ENCODE measurements at places on chromosomes 2 and 18.

GRCh38 chr2:151071382-151071781 lies 190.3 kb downstream of the RBM43 start:
- DNase-seq, result no peak

- DNase-seq, result no peak
Observed at GRCh38 chr18:77113361-77114151, 19.0 kb downstream of the MBP start.

GRCh38 chr2:74221091-74221490 lies 22.7 kb downstream of the MTHFD2 start:
- DNase-seq, result no peak

DNA sequence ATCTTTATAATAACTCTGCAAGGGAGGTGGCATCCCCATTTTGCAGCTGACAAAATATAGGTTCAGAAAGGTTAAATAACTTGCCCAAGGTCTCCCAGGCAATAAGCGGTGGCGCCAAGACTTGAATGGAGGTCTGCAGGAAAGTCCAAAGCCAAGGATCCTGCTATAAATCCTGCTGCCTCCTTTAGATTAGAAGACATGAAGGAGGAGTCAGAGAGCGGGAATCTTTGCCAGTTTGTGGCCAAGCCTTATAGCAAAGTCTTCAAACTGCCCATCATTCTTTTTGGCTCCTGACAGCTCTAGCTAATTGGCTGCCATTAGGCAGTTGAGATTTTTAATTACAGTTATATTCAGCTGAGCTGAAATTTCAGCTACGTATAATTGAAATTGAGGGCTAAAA lies 114.3 kb downstream of the C1D start:
- no peak for DNase-seq

DNA sequence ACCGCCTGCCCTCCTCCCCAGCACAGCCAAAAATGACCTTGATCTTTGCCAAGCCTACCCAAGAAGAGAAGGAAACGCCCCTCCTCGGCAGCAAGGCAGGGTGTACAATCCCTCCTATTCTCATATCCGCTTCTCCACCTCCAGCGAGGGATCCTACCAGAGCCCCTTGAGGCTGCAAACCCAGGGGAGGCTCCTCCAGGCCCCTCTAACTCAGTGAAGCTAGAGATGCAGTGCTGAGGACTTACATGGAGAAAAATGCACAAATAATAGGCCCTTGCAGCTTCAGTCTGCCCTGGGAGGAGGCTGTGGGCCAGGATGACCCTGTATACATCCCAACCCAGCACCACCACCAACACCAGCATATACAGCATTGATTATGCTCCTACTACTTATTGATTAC lies 46.9 kb upstream of the POMC start:
- no peak for DNase-seq

GRCh38 chr2:32135409-32135808 lies 30.3 kb upstream of the SLC30A6 start:
- no peak for DNase-seq

DNA sequence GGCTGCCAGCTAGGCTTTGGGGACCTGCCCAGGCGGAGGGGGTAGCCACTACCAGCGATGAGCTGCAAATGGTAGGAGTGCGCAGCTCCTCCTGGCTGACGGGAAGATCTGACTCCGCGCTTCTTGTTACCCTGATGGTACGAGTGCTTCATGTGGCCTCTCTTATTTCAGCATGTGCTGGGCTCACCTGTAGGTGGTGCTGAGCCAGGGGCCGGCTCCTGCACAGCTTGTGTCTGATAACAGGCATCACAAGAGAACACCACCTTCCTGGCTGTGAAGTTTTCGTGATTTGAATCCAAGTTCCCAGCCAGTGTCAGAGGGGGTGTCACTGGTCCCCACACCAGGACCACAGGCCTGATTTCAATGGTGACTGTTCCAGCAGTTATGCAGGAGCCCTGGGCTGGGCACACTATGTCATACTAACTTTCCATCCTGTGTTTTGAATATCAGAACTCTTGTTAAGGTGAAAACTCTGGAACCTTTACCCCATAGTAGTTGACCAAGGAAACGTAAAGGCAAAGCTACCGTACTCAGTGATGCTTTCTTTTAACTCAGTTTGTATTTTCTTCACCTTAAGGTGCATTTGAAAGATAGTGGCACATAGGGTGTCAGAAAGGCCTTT lies 28.0 kb downstream of the APCDD1 start:
- no peak for DNase-seq

DNA sequence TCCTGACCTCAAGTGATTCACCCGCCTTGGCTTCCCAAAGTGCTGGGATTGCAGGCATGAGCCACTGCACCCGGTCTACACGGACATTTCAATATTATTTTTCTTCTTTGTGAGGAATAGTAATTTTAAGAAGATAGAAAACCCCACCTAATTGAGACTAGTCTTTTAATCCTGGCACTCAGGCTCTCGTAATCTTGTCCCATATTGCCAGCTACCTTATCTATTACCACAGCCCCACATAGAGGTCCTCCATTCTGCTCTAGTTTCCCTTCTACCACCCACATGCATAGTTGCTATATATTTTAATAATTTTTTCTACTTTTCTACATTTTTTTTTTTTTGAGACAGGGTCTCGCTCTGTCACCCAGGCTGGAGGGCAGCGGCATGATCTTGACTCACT lies 9.5 kb upstream of the USP14 start:
- no peak for DNase-seq

GRCh38 chr2:224931956-224932355 lies 110.3 kb downstream of the DOCK10 start:
- DNase-seq, result no peak

DNA sequence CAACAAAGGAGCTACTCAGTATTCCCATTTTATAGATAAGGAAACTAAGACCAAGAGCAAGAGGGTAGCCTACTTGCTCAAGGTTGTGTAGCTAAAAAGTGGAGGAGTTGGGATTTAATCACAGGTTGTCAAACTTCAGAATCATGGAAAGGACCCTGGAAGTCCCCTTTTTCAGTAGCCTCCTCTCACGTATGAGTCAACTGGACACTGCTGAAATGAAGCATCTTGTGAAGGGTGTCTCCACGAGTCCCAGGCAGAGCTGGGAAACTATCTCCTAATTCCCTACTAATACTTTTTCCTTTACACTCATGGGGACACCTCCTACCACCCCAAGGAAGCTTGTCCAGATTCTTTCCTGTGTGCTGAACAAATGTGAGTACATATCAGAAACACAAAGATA lies 155.8 kb downstream of the RHBDD1 start:
- DNase-seq, result no peak

DNA sequence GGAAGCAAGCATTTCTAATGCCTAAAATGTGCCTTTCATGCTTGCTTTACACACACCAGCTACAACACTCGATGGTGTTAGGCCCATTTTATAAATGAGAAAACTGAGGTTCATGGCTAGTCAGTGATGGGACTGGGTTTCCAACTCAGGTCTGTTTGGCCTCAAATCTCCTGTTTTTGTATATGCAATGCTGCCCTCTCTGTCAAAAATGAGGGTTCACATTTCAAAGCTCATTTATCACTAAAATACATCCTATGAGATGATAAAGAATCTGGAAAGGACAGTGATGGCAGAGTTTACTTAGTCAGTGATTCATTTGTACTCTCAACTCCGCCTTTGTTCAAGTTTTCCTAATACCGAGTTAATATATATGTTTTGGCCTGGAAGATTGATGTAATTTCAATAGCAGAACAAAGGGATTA lies 92.3 kb downstream of the KCTD1 start:
- no peak for DNase-seq

- DNase-seq, result no peak
Observed at GRCh38 chr2:217711188-217711587, 291.6 kb downstream of the TNS1 start.

GRCh38 chr2:191878548-191879279 lies 31.8 kb upstream of the CAVIN2 start:
- no peak for DNase-seq

DNA sequence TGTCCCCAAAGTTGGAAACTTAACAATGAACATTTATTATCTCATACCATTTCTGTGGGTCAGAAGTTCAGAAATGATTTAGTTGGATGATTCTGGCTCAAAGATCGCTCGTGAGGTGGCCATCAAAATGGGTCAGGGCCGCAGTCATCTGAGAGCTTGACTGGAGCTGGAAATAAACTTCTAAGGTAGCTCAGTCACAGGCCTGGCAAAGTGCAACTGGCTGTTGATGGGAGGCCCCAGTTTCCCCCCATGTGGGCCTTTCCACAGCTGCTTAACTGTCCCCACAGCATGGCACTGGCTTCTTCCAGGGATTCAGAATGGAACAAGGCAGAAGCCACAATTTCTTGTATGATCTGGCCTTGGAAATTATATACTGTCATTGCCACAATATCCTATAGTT lies 200.1 kb upstream of the RAB12 start:
- DNase-seq, result no peak

DNA sequence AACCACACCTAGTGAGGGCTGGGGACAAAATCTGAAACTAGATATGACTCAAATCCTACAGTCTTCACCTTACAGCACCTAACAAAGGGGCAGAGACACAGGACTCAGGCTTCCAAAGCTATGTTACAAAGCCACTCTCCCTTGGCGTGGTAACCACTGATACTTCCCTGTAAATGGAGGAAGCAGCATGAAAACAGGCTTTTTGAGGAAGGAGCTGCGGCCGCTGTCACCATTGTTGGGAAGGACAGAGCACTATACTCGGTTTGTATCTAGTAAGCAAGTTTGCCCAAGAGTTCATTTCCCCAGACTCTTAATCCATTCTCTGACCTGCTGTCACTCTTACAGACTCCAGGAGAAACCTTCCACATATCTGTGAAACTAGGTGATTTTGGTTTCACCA lies 60.3 kb downstream of the LONRF2 start:
- no peak for DNase-seq

DNA sequence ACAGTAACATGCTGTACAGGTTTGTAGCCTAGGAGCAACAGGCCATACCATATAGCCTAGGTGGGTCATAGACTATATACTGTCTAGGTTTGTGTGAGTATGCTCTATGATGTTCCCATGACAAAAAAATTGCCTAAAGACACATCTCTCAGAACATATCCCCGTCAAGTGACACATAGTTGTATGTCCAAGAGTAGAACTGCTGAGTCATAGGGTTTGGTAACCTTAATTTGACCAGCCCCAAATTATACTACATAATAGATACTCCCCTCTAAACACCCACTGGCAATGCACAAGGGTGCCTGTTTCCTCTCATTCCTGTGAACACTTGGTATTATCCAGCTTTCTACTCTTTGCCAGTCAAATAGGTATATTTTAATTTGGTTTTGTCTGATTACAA lies 161.6 kb downstream of the LCLAT1 start:
- DNase-seq, result no peak

DNA sequence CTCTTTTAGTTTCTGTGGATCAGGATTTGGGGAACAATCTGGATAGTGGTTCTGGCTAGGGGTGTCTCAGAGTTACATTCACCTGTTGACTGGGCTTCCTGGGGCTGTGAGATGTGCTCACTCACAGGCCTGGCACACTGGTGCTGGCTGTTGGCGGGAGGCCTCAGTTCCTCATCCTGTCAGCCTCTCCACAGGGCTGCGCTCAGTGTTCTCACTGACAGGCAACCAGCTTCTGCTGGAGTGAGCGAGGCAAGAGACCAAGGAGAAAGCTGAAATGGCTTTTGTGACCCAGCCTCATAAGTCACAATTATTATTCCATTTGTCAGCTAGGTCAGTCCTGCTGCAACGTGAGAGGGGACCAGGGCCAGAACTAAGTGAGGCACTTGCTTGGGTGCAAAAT lies 180.6 kb upstream of the GLI2 start:
- no peak for DNase-seq

- DNase-seq, result no peak
Observed at GRCh38 chr2:225824748-225825449, 425.4 kb downstream of the NYAP2 start.

DNA sequence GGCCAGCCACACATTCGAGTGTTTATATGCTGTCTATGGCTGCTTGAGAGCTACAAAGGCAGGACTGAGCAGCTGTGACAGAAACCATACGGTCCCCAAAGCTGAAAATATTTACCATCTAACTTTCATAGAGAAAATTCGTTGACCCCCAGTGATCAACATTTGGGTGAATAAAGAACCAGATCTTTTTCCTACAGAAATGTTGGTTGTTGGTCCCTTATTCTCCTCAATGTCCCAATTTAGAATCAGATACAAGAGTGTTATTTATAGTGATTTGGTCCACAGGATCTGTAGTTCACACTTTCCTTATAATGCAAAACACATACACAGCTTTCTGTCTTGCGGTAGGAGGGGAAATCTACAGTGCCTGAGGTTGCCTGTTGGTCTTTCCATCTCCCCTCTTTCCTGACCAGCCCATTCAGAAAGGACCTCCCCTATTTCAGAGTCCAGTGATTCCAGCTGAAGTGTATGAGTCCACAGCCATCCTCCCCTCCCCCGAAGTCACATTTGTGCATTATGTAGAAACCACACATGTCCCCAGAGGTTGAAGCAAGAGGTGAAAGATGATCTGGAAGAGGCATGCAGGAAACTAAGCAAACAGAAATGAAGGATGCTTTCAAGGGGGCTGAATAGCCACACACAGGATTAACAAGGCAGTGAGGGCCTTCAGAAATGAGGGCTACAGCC lies 61.9 kb downstream of the SPRED2 start:
- DNase-seq, result no peak

DNA sequence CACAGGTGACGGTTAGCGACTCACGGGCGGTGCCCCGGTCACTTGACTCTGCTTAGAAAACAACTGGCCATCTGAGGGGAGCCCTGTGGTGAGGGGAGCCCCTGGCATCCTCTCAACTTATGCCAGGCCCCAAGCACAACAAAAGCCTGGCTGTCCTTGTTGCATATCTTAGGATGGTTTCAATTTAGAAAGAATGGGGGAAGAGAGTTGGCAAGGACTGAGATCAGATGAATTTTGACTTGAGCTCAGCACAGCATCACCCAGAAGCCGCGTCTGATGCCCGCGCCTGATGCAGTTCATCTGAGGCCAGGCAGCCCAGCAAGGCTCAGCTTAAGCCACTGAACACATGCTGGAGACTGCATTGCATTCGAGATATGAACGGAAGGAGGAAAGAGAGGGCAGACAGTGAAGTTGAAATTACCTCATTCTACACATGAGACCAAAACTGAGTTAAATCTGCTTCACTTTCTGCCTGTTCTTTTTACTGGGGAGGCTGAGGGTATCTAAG lies 36.8 kb downstream of the MYT1L start:
- no peak for DNase-seq

DNA sequence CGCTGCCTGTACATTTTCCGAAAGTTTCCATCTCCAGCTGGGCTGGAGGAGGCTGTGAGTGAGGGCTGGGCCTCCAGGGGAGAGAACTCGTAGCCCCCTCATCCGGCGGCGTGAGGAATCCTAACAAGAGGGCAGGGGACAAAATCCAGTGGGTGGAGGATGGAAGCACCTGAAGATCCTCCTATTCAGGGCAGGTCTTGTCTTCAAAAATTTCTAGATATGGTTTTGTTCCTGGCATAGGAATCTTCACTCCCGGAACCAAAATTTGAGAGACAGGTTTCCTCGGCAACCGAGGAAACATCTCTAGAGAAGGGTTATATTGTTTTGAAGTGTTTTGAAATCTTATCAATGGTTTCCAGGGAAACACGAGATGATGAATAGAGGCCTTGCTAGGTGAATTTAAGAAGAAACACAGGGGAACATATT lies 136.7 kb downstream of the SH3BP4 start:
- no peak for DNase-seq
